ENCODE measurements at places on chromosomes 7 and 10. TPM values are rescaled to one million over a fixed set of nuclear protein-coding genes. Genes with fewer than 3 reads are reported as not detected.

C10orf67 gene
- 0.30 TPM for total RNA-seq

- ATAC-seq = no peak
Observed at GRCh38 chr10:62623223-62623622, 181.3 kb upstream of the ADO start.

GRCh38 chr10:70729763-70730357 is 55.3 kb downstream of the TBATA start:
- no peak for ATAC-seq

- ATAC-seq = no peak
Observed at GRCh38 chr10:49293208-49293603, 5.8 kb upstream of the C10orf71 start.
